ENCODE measurements at places on chromosomes 3 and 15.

GRCh38 chr3:80688814-80689213 is 921.0 kb upstream of the ROBO1 start:
- no peak for DNase-seq

- DNase-seq, result no peak
Measured at GRCh38 chr3:169348276-169348675, 315.2 kb downstream of the MECOM start.

GRCh38 chr3:123783050-123783689 is 101.0 kb downstream of the MYLK start:
- no peak for DNase-seq

- DNase-seq, result no peak
Measured at GRCh38 chr15:68373028-68373427, 58.9 kb downstream of the ITGA11 start.

- DNase-seq, result no peak
Measured at GRCh38 chr3:122475316-122475715, 39.4 kb downstream of the KPNA1 start.

DNA sequence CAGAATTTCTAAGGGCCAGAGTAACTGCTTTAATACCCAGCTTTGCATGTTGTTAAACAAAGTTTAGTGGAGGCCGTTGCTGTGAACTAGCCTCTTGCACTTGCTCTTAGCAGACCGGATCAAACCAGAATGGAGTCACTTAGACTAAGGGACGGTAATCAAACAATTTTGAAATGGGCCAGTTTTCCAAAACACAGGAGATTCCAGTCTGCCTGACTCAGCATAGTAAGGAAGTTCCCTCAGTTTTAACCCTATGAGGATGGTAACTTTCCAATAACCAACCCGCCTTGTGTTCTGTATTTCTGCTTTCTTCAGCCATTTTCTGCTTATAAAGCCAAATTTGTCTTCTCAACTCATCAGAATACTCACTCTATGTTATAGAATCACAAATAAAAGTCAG is 77.2 kb upstream of the WDR72 start:
- DNase-seq, result no peak

DNA sequence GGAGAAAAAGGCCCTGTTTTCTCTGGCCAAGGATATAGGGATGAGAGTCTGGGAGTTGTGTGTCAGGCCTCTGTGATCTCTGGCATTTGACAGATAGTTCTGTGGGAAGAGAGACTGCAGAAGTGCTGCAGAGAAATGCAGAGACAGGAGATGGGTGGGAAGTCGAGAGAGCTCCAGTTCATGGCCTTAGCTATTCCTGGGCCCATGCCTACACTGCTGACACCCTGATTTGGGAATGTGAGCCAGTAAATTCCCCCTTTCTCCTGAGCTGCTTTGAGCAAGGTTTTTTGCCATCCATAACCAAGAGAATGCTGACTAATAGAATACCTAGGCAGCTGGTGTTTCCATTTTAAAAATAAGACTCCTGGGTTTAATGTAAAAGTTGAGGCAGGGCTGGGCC is 59.3 kb downstream of the EBLN2 start:
- DNase-seq, result no peak

- no peak for DNase-seq
Measured at GRCh38 chr3:111989061-111989678, 9.6 kb upstream of the TAGLN3 start.

DNA sequence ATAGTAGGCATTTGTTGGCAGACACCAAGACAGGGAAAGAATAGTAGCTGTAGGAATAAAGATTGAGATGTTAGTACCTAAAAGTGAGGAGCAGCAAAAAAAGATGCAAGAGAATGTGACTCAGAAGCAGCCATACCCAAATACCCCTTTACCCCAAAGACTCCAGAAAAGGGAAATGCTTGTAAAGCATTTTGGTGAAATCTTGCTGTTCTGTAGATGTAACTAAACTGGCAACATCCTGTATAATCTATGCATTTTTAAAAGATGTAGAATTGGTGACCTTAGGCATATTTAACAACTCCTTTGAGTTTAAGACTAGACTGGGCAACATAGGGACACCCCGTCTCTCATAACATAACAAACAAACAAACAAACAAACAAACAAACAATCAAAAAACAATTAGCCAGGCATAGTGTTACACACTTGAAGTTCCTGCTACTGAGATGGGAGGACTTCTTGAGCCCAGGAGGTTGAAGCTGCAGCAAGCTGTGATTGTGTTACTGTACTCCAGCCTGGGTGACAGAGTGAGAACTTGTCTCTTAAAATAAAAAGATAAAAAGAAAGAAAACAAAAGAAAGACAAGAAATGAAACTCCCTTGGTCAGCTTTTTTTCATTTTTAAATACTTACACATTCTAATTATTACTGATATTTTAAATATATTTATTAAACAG is 361.5 kb upstream of the KCNH8 start:
- no peak for DNase-seq

GRCh38 chr15:85867250-85867649 is 72.5 kb upstream of the KLHL25 start:
- no peak for DNase-seq

DNA sequence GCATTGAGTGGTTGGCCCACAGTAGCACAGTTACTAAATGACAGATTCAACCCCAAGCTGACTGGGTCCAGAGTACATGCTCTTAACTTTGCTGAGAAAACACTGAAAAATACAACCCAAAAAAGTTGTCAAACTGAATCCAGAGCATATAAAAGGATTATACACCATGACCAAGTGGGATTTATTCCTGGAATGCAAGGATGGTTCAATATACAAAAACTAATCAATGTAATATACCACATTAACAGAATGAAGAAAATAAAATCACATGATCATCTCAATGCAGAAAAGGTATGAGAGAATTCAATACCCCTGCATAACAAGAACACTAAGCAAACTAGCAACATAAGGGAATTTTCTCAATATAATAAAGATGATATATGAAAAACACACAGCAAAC is 98.5 kb downstream of the STAG1 start:
- DNase-seq, result no peak

GRCh38 chr15:95929232-95929846 is 401.2 kb upstream of the NR2F2 start:
- DNase-seq, result no peak

GRCh38 chr3:193812078-193812725 is 219.2 kb downstream of the OPA1 start:
- DNase-seq, result no peak

- no peak for DNase-seq
Measured at GRCh38 chr3:107208100-107208499, 169.1 kb upstream of the CCDC54 start.

DNA sequence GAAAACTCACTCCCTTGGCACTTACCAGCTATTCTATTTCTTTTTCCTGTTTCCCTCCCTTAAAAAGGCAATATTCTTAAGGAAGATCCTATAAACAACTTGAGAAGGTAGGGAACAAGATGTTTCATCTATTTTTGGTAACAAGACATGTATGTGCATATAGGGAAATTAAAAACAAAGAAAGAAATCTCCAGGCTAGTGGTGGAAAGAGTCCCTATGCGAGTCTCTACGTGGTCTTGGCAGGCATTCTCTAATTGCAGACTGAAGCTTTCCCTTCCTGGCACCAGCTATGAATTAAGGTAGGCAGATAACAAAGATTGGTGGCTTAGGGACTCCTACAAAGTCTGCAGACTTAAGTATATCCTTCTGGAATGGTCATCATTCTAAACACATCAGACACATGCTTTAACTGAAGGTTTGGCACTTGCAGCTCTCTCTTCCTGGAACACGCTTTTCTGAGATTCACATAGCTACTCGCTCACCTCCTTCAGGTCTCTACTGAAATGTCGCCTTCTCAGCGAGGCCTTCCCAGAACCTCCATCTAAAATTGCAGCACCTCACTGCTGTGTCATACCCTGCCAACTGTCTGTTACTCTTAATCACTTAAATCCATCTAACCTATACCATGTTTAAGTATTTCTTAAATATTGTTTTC is 336.0 kb downstream of the VGLL3 start:
- DNase-seq, result no peak

GRCh38 chr3:133673746-133674145 is 12.0 kb upstream of the TOPBP1 start:
- DNase-seq, result no peak

DNA sequence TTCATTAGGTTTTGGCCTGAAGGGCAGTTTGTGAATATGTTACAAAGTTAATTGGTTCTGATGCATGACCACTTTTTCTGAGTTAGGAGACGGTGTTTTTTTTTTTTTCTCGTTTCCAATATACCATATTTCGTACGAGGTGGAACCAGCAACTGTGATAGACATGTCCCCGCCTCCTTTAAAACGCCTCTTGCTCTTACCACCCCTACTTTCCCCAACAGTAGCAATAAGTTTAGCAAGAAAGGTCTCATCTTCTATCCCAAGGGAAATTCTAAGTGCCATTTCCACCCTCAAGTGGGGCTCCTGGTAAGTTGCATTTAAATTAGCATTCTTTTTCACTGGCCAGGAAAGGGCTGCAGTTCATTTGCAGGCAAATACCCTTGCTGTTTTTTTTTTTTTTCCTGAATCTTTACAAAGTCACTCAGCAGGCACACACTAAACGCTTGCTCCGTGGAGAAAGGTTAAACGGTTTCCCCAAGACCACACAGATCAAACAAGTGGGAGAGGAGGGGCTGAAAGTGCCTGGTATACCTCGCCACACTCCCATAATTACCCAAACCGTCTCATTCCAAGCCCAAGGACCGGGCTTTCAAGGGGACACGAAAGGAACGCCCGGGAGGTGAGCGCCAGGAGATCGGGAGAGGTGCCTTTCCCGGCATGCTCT is 39.5 kb upstream of the MGA start:
- no peak for DNase-seq

- no peak for DNase-seq
Measured at GRCh38 chr3:179083977-179084376, 12.4 kb upstream of the ZMAT3 start.

- no peak for DNase-seq
Measured at GRCh38 chr15:36358094-36358493, 221.3 kb upstream of the CDIN1 start.

DNA sequence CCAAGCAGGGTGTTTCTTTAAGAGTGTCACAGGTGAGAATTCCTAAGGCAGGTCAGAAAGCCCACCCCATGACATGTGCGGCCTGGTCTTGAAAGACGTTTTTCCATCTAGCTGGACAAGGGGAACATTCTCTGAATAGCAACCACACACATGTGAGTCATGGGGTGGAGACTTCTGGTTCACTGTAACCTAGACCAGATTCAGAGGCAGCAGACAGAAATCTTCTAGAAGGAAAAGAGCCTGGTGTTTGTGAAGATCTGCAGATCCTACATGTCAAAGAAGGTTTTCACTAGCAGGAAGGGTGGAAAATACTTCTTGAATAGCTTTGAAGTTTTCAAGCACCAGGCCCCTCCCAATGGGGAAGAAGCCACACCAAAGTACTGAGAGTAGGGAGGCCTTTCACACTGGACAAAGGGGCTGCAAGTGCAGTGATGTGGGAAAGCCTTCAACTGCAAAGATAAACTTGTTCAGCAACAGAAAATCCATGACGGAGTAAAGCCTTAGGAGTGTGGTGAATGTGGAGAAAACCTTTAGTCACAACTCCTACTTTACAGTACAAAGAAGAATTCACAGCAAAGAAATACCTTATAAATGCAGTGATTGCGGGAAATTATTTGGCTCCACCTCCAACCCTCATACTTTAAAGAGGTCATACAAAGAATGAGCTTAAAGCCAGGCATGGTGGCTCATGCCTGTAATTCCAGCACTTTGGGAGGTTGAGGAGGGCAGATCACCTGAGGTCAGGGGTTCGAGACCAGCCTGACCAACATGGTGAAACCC is 17.6 kb downstream of the ADAM10 start:
- DNase-seq, result no peak

DNA sequence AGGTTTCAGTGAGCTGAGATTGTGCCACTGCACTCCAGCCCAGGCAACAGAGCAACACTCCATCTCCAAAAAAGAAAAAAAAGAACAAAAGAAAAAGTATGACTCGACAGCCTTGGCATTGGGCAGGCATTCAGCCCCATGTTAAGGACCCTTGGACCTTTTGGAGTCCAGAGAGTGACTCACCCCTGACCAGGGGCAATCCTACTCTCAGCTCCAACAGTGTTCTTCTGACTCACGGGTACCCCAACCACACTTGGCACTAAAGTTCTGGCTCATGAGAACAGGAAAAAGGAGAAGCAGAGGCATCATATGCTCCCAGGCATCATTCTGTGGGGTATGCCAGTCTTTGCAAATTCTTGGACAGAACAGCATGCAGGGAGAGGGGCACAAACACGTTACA is 252.4 kb upstream of the HES1 start:
- no peak for DNase-seq

DNA sequence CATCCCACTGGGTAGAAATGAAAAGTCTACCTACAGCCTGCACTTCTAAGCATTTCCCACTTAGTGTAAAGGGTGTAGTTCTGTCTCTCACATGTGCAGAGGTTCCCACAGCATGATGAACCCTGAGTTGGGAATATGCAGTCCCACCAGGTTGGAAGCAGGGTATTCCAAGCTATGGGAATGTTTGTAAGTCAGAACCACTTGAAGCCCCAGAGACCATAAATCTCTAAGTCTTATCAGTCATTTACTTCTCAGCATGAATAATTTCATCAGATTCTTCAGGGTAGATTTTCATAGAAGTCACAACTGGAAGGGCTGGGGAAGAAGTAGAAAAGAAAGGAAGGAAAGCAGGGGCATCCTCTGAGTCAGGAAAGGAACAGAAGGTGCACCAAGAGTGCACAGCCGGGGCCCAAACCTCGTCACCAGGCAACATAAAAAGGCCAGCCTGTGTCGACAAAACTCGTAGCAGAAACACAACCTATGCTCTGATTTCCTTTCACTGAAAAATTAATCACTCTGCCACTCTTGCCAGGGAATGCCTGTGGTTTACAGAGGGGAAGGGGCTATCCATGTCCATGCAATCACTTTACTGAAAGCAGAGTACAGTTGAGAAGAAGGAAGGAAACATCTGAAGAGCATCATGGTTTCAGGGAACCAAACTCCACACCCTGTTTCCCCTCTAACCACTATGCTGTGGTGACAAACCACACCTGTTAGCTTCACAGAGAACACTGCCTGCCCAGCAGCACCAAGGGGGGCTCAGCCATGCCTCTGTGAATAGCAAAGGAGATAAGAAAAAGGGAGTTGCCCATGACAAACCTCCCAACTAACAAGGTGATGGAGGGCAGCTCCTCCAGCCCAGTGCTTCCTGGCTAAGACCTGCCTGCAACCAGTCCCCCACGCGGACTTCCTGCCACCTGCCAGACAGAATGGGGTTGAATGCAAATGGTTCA is 40.5 kb downstream of the SH3BP5 start:
- DNase-seq, result no peak

Data from HuH-7 (cell line).